ENCODE measurements at places on chromosomes 3 and 15.

- no peak for DNase-seq
Observed at GRCh38 chr3:18778094-18778493, 353.0 kb upstream of the SATB1 start.

DNA sequence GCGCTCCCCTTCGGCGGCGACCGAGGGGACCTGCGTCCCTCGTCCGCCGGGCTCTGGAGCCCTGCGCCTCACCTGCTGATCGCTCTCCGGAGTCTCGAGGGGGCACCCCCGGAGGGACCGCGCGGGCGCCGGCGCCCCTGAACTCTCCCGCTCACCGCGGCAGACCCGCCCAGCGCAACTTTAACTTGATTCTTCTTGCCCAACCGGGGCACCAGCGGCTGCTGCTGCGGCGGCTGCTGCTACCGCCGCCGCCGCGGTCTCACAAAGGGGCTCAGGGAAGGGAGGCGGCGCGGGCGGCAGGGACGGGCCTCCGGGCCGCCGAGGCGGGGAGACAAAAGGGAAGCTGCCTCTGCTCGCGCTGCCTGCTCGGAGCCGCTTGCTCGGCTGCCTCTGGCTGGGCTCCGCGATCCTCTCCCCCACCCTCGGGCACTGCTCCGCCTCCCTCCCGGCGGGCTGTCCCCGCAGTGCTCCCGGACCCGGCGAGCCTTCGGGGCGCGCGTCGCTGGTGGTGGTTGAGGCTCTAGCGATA, at the start of gene PPM1L:
TSS of gene PPM1L (plus strand) at position 456 of the 529 bp plus-strand sequence.
- DNase-seq: no peak

GRCh38 chr3:33392703-33393125, 47.5 kb downstream of the UBP1 start:
- no peak for DNase-seq

GRCh38 chr3:142638291-142638690, 42.1 kb downstream of the PLS1 start:
- no peak for DNase-seq

GRCh38 chr15:25060472-25060803, 105.7 kb downstream of the SNRPN start:
- DNase-seq: no peak

DNA sequence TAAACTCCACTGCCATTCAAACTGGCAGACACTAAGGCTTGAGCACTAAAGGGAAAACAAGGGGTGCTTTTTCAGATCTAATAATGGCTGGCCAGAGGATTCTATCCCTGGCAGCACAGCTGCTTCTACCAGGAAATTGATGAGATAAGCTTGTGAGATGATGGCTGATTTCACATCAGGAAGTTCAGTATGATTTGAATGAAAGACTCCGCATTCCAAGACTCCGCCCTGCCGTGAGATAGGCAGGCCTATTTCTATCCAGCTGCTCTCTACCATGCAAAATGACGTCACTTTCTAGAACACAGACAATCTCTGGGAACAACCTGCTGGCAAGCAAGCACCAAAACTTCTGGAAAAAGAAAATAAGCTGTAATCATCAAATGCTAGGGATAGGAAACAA, 171.8 kb downstream of the WDR76 start:
- no peak for DNase-seq

- DNase-seq: no peak
Observed at GRCh38 chr15:85748729-85749128, 46.0 kb downstream of the KLHL25 start.

DNA sequence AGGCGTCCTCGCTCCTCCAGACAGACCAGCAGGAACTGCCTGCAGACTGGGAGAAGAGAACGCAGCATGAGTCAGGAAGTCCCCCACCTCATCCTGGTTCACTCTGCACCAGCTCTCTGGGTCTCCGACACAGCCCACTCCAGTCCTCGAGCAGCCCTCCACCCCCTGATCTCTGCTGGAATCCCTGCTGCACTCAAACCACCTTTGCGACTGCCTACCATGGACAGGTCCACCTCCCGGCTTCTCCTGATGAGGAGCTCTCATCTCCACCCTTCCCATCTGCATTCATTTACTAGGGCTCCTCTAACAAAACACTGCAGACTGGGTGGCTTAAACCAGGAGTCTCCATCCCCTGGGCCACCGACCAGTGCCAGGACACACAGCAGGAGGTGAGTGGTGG, 202.3 kb upstream of the IGF1R start:
- no peak for DNase-seq

DNA sequence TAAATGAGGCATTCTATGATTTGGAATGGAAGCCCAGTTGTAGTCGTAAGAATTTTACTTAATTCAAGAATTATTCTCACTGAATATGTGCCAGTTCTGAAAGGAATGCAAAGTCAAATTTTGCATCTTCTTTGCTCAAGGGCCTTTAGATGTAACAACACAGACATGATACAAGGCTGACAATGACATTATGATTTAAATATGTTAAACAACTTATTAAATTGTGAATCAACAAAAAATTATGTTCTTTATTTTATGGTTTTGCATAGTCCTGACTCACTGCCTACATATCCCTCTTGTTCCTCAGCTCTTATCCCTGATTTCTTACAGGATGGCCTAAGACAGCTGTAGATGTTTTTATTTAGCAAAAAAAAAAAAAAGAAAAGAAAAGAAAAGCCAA, 170.9 kb upstream of the NR2E3 start:
- DNase-seq: no peak

GRCh38 chr3:16370872-16371740, 106.1 kb downstream of the OXNAD1 start:
- DNase-seq: no peak

GRCh38 chr15:29364426-29365078, 94.9 kb upstream of the NSMCE3 start:
- DNase-seq: no peak

GRCh38 chr3:63364910-63365309, 86.8 kb downstream of the SYNPR start:
- DNase-seq: no peak

DNA sequence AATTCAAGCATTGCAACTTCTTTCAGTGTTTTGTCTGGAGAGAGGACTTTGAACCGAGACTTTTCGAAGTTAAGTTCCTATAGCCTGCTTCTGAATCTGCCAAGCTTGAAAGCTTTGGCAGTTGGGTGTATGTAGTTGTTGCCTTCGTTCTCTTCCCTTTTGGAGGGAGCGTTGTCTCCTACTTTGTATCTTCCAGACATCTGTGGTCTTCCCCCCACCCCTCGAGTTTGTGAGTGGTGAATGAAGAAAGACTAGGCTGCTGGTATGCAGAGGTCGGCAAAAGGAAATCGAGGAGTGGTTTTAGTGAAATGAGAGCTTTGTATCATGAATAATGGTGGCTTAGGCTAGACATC, 1.3 kb downstream of the CTNNB1 start:
- peak; percentile 43 for DNase-seq

Data from hematopoietic multipotent progenitor cell (in vitro differentiated cells).